ENCODE measurements at places on chromosomes 3 and 15.

GRCh38 chr15:55230051-55230670 is 33.4 kb upstream of the RSL24D1 start:
- DNase-seq, result peak; percentile 35

- DNase-seq, result no peak
Observed at GRCh38 chr3:106116733-106117489, 248.1 kb upstream of the CBLB start.

DNA sequence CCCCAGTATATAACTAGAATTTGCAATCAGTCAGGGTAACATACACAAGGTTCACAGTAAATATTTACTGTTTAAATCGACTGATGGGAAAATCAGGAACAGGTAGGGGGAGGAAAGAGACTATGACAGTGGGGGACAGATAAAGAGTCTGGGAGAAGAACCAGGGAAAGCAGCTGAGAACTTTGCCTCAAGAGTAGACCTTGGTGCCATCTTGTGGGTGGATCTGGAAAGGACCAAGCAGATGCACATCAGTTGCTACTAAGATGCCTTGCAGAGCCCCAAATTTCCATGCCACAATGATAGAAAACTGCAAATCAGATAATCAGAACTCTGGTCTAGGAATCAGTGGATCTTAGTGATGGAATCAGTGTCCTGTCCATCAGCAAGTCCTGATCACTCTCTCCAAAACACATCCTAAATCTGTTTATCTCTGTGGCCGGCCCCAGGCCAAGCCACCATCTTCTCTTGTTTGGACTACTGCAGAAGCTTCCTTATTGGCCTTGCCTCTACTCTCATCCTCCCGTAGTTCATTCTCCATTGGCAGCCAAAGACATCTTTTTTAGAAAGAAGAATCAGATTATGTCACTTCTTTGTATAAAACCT is 62.7 kb downstream of the PDE8A start:
- peak; percentile 61 for DNase-seq

GRCh38 chr3:61901496-61901895 is 340.1 kb downstream of the PTPRG start:
- DNase-seq, result no peak

DNA sequence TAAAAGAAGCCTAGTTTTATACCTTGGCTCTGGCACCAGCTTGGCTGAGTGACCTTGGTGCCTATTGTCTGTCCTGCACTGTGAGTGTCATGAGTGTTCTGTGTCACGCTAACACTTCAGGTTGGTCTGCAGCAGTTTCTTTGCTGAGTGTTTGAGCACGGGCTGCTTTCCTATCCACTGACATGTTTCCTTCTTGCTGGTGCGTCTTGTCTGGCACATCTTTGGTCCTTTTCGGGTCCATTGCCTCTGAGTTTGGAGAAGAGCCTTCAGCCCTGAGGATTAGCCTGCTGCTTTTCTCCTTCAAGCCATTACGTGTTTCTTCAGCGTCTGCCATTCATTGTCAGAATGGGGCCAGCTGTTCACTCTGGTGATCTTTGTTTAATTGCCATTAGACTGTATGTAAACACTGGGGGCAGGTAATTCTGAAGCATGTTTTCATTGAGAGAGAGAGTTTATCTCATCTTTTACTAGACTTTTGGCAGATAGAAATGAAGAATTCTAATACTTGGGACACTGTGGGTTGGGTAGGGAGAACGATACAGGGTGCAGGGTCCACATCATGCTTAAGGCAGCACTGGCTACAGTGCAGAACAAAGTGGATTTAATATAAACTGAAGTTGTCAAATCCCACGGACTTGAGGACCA is 55.5 kb downstream of the LRRC28 start:
- DNase-seq, result peak; percentile 29

GRCh38 chr3:114401346-114401745 is 107.5 kb downstream of the TIGIT start:
- DNase-seq, result no peak

- DNase-seq, result no peak
Observed at GRCh38 chr15:42329161-42329560, 30.1 kb upstream of the CAPN3 start.

GRCh38 chr15:91854639-91854990 is 1.1 kb downstream of the SLCO3A1 start:
- DNase-seq, result no peak

GRCh38 chr3:140834266-140835037 is 107.2 kb upstream of the SLC25A36 start:
- no peak for DNase-seq

DNA sequence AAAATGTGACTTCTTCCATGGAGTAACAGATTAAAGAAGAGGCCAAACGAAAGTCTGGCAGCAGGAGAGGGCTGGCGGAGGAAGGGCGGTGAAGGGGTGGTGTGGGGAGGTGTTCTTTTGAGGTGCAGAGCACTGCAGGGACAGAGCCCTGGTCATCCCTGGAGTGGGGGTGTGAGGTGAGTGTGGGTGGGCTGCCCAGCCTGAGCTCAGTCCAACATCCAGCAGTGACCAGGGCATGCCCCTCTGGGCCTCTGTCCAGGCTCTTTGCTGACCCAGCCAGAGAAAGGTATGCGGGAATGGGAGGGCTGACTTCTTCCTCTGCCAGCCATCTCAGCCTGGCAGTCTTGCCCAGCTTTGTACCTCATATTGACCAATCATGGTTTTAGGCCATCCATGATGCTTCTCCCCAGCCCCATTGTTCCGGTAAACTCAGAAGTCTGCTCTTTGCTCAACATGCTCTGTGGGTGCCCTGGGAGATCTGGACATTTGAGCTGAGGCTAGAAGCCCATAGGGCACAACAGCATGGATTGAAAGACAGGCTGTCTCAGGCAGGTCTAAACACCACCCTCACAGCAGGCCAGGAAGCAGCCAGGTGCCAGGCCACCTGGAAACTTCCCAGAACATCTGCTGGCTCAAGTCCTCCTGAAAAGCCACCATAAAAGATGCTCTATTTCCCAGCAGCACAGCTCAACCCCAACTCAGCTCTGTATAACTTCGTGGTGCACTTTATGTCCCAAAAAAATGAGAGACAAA is 25.9 kb upstream of the CXCR6 start:
- no peak for DNase-seq

DNA sequence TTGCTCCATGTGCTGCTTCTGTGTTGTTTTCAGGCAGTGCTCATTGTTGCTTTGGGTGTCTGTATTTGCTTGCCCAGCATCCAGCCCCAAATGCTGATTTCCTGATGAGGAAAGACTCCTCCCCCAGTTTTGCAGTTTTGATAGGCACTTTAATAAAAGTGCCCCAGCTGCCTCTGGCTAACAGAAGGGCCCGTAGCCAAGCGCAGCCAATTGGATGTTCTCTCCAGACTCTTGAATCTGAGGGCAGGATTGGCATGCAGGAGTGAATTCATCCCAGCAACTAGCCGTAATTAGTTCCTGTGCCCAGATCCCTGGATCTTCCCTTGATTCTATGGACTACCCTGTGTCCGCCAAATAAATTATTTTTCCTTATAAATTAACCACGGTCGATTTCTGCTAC is 14.8 kb upstream of the SEMA5B start:
- DNase-seq, result no peak

GRCh38 chr3:176796371-176796770 is 400.9 kb downstream of the TBL1XR1 start:
- DNase-seq, result no peak

DNA sequence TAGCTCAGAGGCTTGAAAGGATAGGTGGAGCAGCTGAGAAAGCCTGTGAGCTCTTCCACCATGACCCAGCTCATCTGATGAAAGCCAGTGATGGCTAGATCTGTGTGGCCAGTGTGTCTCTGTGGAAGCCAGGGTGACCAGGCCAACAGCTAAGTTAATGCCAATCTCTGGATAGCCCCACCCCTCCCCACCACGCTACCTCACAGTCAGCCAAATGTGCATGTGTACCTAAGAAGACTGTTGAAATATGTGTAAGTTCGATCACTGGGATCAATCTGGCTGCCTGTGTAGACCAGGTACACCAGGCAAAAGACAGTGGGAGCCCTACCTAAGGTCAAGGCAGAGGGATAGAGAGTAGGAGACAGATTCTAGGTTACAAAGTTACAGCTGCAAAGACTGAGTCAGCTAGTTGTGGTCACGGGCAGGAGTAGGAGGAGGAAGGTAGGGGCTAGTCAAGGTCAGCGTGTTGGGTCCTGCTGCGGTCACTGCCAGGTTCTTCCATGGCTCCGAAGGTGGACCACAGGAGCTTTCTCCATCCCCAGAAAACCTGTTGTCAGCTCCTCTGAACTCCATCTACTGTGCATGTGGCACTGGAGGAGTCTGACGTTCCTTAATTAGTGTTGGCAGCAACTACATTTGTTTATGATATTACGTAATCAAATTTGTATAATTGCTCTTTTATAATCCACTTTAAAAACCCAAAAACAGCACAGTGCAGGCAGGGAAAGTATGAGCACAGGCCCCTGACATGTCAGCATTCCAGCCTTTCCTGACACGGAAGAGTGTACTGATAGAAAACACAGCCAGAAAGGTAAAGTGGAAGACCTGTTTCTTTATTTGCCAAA is 318.0 kb downstream of the CLSTN2 start:
- DNase-seq, result no peak

GRCh38 chr3:43906849-43907507 is 216.2 kb downstream of the ABHD5 start:
- no peak for DNase-seq

GRCh38 chr3:155495387-155495786 is 201.9 kb upstream of the STRIT1 start:
- no peak for DNase-seq

- DNase-seq, result peak; percentile 42
Observed at GRCh38 chr15:91853948-91854638, 585 bp downstream of the SLCO3A1 start.

DNA sequence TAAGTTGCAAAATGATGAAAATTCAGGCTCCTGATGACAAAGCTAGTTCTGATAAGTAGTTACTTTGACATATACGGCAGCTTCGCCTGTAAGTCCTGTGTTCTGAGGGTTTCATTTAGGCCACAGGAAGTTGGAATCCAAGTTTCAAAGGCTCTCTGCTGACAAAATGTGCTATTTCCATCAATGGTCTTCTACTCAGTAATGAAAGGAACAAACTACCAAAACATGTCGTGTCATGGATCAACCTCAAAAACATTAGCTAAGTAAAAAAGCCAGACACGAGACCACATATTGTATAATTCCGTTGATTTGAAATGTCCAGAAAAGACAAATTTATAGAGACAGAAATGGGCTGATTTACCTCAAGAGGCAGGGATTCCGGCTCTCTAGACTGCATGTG is 22.5 kb downstream of the NGRN start:
- no peak for DNase-seq

- DNase-seq, result no peak
Observed at GRCh38 chr3:3288255-3288654, 108.8 kb upstream of the CRBN start.

DNA sequence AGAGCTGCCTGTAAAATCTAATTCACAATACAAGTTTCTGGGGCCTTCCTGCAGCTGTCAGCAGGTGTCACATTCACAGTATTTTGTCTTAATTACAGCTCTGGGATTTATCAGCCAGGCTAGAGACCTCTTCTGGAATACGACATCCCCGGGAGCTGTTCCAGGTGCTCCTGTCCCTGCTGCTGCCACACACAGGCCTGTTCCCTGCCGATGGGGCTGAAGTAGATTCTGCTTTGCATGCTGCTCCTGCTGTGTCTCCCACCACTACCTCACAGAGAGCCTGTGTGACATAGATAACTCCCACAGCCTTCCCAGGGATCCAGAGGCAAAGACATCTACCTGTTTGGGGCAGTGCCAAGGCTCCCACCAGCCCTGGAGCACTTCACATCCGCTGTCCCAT is 20.4 kb downstream of the COLQ start:
- DNase-seq, result no peak

DNA sequence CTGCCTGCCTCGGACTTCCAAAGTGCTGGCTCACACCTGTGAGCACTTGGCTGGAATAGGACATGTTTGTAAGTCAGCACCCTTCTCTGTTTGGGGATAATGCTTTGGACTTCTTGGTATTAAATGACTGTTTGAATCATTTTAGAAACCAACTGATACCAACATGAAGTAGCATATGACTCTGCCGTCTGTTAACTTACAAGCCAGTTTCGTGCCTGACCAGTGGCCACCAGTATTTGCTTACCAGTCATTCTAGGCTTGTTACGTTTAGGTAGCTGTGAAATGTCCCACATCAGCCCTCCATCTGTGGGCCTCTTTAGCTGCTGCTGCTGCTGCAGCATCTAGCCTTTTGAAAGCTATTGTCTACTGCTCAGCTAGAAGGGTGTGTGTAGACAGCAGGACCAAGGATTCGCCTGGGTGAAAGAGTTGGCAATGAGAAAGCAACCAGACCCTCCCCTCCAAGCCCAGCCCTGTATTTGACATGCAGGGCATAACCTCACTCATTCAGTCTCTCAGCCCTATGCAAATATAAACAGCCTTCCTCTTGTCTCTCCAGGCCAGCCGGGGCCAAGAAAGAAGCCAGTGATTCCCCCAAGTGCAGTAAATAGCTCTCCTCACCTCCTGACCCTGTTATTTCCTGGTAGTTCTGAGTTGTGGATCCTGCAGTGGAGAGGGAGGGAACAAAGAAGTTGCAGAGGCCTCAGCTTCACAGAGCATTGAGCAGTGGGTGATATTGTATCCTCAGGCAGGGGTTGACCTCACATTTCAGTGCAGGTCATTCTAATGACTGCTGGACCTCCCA is 51.0 kb downstream of the NKIRAS1 start:
- DNase-seq, result peak; percentile 69

GRCh38 chr3:142225885-142226215 is 465 bp upstream of the GK5 start:
- DNase-seq, result no peak

- no peak for DNase-seq
Observed at GRCh38 chr15:51718219-51718618, 19.2 kb downstream of the LYSMD2 start.

- DNase-seq, result peak; percentile 87
Observed at GRCh38 chr3:40584625-40585189, 59.9 kb downstream of the ZNF621 start.

GRCh38 chr3:114490829-114491228 is 197.0 kb downstream of the TIGIT start:
- DNase-seq, result no peak

DNA sequence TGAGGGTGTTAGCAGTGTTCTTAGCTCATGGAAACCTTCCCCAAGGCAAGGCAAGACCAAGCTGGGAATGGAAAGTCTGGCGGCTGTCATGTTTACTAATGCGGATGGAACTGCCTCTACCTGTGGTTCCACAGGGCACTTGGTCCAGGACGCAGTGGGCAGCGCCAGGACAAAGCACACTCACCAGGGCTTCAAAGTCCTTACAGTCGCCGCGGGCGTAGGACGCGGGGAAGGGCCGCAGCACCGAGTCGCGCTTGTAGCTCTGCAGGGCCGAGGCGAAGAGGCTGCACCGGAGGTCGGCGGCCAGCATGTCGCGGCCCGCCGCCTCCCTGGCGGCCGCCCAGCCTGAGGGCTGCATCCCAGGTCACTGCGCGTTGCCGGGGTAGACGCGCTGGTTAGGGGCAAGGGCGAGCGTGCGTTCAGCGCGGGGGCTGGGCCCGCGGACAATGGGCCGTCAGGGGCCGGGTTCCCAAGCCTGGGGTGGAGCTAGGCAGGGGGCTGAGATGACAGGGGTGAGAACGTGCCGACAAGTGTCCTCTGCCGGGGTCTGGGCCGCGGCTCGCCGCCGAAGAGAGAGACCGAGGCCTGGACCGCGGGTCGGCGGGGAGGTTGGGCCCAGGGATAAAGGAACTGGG is 497 bp downstream of the PARP16 start:
- peak; percentile 78 for DNase-seq

All from stomach (tissue), 19 donors.